Dermis blood vessel endothelial cell (primary cell): ENCODE measurements at places on chromosomes 5 and 9.
A peak's percentile ranks its signal among the peaks of the same experiment; 100 is the strongest.

- no peak for DNase-seq
Measured at GRCh38 chr5:52778781-52779180, 8.9 kb upstream of the ITGA1 start.

- DNase-seq, result peak; percentile 11
Measured at GRCh38 chr5:123875561-123876275, 363.7 kb downstream of the CSNK1G3 start.

GRCh38 chr5:158898185-158899177 lies 201.2 kb downstream of the EBF1 start:
- DNase-seq, result no peak

DNA sequence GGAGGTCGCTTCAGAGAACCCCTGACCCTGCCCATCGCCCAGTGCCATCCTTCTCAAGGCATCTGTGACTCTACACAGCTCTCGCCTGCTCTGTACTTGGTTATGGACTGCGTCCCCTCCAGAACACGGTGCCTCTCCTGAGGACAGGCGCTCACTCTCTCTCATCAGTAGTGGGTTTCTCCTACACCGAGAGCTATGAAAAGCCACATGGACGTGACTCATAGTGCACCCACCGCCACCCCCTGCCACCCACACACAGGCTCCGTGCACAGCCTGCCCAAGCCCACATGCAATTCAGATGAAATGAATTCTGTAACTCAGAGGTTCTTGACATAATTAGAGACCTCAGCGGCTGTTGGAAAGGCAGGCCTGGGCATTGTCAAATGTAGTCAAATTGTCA lies 13.9 kb downstream of the GTF3C5 start:
- no peak for DNase-seq

- DNase-seq, result no peak
Measured at GRCh38 chr9:100401042-100401441, 25.9 kb upstream of the MSANTD3 start.

DNA sequence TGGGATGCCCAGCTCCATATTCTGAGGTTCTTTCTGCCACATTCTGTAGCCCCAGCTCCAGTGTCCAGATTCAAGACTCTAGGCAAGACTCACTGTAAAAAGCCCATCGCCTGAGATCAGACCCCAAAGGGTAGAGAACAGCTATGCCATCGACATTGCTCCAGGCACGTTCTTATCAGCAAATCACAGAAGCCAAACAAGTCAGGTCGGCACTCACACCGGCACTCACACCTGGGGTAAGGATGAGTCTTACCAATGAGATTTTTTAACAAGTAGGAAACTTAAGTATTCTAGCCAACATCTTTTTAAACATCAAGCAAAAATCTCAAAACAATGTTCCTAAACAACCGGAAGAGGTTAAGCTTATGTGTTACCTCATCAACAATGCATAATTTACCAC lies 2.4 kb downstream of the CDKN2AIPNL start:
- no peak for DNase-seq

GRCh38 chr5:76517334-76517733 lies 105.9 kb downstream of the F2RL2 start:
- DNase-seq, result no peak

DNA sequence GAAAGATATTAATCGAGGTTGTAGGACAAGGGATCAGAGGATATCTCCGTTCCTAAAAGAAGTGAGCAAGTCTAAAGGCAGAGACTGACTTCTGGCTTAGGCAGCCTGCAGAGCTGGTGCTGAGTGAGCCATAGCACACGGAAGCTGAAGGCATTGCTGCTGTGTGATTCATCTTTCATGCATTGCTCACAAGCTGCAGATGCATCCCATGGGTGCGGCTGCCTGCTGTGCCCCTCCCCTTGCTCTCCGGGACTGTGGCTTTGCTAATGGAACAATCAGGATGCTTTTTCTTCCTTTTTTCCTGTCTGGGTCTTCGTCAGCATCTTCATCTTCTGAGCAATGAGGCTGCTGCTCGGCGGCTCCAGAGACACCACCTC lies 341.4 kb downstream of the DIRAS2 start:
- DNase-seq, result peak; percentile 7

- DNase-seq, result no peak
Measured at GRCh38 chr9:20865347-20865746, 166.1 kb downstream of the HACD4 start.

DNA sequence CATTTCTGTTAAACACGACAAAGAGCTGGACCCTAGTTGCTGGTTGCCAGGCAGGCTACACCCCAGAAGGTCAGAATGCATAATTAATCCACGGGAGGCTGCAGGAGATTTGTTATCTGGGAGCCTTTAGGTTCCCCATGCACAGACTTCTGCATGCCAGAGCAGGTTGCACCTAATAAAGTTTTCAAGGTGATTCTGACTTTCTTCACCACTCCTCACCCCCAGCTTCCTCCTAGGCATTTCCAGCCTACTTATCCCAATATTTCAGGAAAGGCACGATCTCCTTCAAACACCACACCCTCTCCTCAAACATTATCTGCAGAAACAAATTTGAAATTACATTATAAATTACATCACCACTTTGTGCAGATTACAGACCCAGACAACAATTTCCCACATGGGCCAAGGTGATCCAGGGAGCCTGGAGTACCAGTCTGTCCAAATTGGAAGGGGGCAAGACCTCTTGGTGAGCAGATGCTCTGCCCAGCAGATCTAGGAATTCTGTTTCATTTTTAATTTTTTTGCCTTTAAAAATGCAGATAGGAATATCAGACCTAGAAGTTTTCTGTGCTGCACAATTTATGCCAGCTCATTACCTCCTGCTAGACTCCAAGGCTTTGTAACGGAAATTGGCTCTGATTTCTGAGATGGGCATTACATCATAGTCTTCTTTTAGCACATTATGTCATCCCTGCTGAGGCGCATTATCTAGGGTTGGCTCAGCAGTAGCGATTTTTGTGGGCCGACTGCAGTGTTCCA lies 363.4 kb upstream of the SLC30A5 start:
- peak; percentile 68 for DNase-seq
